ENCODE measurements at places on chromosomes 4 and X.

- no peak for DNase-seq
Observed at GRCh38 chrX:39487166-39487968, 610.4 kb downstream of the BCOR start.

GRCh38 chr4:68346461-68346860, 3.4 kb downstream of the YTHDC1 start:
- DNase-seq: no peak

GRCh38 chr4:71860643-71861042, 76.8 kb upstream of the GC start:
- no peak for DNase-seq

GRCh38 chr4:107115185-107115847, 79.2 kb upstream of the DKK2 start:
- no peak for DNase-seq

DNA sequence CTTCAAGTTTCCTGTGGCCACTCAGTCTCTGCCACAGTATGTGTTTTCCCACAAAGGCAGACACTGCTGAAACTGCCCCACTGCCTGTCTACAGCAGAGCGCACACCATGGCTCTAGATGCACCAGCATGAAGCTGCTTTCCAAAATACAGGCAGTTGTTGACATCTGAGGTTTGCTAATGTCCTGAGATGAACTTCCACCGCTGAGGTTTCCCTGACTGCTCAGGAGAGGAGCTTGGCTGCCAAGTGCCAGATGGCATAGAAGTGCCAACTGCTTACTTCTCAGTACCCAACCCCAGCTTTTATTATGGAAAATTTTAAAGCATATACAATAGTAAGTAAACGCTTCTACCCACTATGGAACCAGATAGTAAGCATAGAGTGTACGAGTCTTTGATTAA, 61.0 kb upstream of the EXOC1L start:
- DNase-seq: no peak

- no peak for DNase-seq
Observed at GRCh38 chrX:81791086-81791485, 589.2 kb downstream of the SH3BGRL start.

GRCh38 chr4:31548021-31548420, 827.9 kb downstream of the PCDH7 start:
- DNase-seq: no peak

- no peak for DNase-seq
Observed at GRCh38 chrX:152915541-152916241, 17.8 kb downstream of the ZNF185 start.

DNA sequence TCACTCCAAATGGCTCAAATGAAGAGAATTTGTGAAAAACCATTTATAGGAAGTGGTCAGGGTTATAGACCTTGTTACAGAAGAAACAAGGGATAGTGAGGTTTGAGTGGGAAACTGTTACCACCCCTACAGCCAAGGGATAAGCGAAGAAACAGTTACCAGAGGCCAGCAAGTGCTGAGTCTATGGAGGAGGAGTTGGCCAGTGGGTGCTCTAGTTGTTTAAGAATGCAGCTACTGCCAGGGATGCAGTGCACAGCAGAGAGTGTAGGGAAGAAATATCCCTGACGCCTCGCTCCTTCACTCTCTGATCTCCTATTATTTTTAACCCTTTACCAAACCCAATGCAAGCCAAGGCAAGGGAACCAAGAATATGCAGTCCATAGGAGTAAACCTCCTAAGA, 15.2 kb upstream of the SYTL4 start:
- DNase-seq: no peak

- no peak for DNase-seq
Observed at GRCh38 chr4:151206241-151207005, 70.5 kb upstream of the PRSS48 start.
